Muscle of arm (tissue), 14 donors: ENCODE measurements at places on chromosomes 7 and 10.
A peak's percentile ranks its signal among the peaks of the same experiment; 100 is the strongest.

DNA sequence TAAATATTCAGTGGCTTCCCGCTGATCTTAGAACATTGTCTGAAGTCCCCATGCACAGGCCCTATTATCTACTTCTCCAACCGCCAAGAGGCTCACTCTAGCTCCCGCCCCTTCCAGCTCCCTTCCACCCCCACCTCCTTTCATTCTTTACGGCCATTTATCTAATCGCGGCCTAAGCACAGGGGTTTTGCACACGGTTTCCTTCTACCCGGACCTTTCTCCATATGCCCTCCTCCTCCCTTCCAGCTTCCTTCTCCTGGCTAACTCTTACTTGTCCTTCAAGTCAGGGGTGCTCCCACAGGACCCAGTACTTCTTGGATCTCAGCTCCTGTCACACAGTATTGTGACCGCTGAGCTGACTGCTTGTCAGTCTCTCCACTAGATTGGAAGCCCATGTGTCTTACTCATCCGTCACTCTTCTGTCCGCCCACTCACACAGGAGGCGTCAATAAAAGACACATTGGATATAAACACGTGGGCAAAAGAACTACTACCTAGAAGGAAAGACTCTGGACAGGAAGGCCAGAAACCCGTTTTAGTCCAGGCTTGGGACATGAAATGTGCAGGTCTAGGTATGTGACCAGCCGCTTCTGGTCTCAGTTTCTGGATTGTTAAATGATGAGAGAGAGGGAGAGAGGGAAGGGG, 20.2 kb upstream of the HPS1 start:
- DNase-seq: no peak

DNA sequence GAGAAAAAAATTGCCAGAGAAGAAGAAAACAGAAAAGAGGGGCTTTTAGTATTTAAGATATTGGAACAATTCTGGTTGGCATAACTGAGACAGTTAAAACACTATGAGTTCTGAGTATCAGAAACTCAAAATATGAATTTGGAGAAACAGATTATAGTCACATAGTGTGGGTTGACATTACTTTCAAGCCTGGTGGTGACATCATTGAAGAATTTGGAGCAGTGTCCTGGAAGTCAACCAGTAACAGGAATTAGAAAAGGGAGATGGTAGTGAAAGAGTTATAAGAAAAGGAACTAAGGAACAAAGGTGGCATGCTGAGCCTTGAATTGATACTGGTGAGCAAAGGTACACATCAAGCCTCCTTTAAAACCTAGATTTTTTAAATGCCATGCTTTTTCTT, 88.2 kb downstream of the ZNF438 start:
- no peak for DNase-seq

DNA sequence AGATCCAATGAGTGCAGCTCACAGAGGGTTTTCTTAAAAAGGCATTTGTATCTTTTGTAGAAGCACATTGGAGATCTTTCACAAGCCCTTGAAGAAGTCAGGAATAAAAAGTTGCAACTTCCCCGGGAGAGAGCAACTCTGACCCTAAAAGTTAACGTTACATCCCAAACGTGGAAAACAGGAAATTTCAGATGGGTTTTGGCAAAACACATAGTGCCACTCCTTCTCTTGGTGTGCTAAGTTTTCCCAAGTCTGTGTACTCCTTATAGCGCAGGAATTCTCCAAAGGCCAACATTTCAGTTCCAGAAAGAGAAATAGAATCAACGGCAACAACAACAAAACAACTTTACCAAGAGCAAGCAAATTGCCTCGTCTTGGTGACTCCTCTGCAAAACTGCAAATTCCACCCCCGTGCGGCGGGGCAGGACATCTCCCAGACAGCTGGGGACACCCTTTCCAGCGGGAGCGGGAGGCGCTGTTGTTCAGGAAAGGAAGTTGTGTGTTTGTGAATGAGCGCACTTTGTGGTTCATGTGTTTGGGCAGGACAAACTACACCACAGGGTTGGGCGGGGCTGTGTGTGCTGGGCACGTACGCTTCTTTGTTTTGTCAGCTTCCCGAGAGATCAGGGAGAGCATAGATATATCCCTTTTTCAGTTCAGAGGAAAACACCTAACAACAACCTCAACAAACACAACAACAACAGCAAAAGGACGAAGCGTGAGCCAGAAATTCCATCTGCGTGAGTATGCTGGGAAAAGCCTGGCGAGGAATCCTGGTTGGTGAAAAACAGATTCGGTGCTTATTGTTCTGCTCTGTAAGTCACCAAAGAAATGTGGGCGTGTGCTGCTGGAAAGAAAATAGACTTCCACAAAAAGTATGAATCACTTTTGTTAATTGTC, 294.7 kb upstream of the PITRM1 start:
- peak; percentile 73 for DNase-seq

GRCh38 chr10:130721971-130722370, 585.8 kb downstream of the GLRX3 start:
- DNase-seq: no peak

- no peak for DNase-seq
Measured at GRCh38 chr10:17961551-17962422, 10.1 kb downstream of the SLC39A12 start.

DNA sequence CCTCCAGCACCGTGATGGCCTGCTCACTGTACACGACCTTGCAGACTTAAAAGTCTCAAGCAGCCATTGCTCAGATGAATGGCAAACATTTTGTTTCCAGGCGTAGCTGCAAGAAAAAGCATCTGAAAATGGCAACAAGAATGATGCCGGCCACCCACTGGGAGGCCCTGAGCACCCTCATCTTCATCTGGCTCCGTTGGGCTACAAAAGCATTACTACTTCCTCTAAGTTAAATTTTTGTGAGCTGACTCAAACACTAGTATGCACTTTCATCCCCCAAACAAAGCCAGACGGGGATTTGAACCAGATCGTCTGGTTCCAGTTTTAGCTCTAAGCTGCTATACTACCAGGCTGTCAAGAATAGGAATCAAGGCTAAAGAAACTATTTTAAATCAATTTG, 116.6 kb upstream of the CDK1 start:
- DNase-seq: no peak

DNA sequence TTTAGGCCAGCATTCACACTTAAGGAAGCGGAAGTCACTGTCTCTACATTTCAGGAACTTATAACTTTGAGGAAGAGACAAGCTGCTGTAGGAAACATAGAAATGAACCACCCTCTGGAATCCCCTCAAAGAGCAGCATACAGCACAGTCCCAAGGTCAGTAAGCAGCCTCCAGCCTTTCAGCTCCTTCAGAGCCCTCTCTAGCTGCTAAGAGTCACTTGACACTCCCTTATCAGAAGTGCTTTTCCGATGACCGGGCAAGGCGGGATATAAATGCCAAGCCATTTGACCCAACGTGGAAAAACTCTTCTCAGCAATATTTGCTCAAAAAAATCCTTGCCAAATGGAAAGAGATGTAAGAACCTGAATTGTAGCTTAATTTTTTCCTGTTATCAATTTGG, 1284.3 kb downstream of the XPNPEP1 start:
- no peak for DNase-seq

DNA sequence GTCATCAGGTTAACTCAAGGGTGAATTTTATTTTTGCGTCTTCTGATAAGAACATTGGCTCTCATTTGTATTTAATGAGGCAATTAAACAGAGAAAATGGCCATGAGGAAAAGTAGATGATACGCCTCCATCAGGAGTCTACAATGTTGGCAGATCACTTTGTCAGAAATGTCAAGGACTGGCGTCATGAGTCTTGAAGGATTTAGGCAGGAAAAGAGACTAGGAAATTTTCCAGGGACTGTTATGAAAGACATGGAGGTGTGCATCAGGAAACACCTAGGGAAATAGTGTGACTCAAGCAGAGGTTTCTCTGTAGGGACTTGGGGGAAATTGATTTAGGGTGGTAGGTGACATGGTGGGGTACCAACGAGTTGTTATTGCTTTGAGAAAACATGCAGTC, 53.4 kb upstream of the SLC35B4 start:
- DNase-seq: no peak

GRCh38 chr7:29185613-29186012, 9.0 kb upstream of the CHN2 start:
- DNase-seq: no peak

- DNase-seq: no peak
Measured at GRCh38 chr7:28017372-28017771, 163.2 kb downstream of the JAZF1 start.

GRCh38 chr10:80477813-80478212, 23.7 kb downstream of the TSPAN14 start:
- no peak for DNase-seq

GRCh38 chr10:29243750-29244149, 45.1 kb upstream of the LYZL1 start:
- no peak for DNase-seq

DNA sequence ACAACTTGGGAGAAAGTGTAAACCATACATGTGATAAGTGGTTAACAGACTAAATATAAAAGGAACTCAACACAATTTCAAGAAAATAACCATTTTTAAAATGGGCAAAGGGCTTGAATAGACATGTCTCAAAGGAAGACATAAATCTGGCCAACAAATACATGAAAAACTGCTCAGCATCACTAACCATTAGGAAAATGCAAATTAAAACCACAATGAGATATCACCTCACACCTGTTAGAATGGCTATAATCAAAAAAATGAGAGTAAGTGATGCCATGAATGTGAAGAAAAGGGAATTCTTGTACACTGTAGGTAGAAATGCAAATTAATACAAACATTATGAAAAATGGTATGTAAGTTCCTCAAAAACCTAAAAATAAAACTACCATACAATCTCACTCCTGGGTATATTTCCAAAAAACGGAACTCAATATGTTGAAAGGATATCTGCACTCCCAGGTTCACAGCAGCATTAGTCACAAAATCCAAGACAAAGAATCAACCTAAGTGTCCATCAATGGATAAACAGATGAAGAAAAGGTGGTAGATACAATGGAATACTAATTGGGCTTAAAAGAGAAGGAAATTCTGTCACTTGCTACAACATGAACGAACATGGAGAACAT, 5.6 kb downstream of the SNX13 start:
- no peak for DNase-seq

GRCh38 chr10:124725171-124725631, 19.0 kb downstream of the FAM53B start:
- DNase-seq: no peak

GRCh38 chr10:126972635-126973414, 67.6 kb downstream of the DOCK1 start:
- DNase-seq: no peak

- no peak for DNase-seq
Measured at GRCh38 chr7:45122975-45123860, 11.7 kb upstream of the TBRG4 start.

DNA sequence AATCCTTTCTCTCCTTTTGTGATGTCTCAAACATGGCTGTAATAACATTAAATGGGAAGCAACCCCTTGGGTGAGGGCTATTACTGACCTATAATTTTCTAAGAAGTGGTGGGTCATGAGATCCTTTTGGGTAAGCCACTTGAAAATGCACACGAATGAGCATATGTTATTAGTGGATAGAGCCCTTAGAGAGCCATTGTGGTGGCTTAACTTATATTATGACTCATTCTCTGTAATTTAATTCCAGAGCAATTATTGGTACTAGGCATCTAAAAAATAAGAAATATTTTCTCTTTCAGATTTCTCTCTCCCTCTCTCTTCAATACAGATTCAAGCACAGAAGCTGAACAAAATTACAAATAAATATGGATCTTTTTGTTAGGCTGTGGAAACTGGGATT, 1177.4 kb upstream of the PHF14 start:
- DNase-seq: no peak

GRCh38 chr10:128096486-128097199, 29.6 kb downstream of the MKI67 start:
- DNase-seq: no peak

- DNase-seq: no peak
Measured at GRCh38 chr7:150992833-150993302, 2.1 kb downstream of the NOS3 start.

- DNase-seq: no peak
Measured at GRCh38 chr7:93737953-93738352, 152.6 kb downstream of the TFPI2 start.

DNA sequence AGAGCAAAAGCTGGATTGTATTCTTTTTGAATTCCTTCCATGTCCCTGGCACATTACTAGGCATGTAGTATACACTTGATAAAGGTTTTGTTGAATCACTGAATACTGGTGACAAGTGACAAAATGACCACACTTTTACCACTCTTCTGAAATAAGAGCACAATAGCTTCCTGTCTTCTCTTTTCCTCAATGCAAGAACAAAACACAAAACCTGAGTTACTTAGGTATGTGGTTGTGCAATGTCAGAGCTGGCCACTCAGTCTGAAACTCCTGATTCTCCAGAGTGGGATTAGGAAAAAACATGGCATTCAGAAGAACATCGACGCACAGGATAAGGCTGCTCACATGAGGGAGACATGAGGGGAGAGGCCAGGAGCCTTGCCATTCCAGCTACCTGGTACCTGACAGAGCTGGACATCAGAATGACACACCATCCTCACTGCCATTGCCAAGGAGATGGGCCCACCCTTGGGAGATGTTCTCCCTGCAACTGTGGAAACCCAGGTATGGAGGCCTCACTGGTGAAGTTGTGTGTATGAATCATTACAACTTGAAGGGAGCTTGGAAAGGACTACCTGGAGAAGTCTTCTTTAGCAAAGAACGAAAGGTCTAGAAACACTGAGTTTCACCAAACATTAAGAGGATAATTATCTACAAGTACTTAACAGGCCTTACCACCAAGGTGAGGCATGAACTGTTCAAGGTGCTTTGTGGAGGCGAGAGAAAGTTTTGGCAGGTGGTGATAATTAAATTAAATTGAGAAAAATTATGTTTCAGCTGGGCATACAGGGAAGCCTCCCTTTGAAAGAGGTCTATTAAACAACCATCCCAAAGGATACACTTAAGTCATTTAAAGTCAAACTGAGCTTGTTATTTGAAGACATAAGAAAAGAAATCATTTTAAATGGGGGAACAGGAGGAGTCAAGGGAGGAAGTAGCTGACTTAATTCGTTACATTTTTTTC, 246.5 kb upstream of the AOAH start:
- no peak for DNase-seq

GRCh38 chr10:73649876-73650536, 5.8 kb downstream of the SYNPO2L start:
- no peak for DNase-seq

- DNase-seq: peak; percentile 38
Measured at GRCh38 chr7:93146472-93147141, 1.6 kb downstream of the SAMD9L start.

DNA sequence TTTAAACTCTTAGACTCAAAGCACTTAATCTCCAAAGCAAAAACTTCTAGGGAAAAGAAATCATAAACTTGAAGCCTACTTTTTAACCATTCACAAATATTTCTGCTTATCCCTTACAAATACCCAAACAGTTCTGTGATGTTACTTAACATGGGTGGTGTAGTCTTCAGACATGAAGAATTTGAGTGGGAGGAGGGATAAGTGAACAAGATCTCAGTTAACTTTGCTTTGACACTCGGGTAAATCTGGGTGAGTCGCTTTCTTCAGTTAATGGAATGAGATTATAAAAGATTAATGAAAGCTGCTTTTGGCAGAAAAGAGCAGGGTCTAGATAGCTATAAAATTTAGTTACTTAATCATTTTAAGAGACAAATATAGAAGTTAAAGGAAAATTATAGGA, 47.5 kb downstream of the RNF133 start:
- DNase-seq: no peak

GRCh38 chr10:14661818-14662217, 112.9 kb downstream of the FAM107B start:
- no peak for DNase-seq
